NCI-H226 (cell line): ENCODE measurements at places on chromosomes 3 and 15.

DNA sequence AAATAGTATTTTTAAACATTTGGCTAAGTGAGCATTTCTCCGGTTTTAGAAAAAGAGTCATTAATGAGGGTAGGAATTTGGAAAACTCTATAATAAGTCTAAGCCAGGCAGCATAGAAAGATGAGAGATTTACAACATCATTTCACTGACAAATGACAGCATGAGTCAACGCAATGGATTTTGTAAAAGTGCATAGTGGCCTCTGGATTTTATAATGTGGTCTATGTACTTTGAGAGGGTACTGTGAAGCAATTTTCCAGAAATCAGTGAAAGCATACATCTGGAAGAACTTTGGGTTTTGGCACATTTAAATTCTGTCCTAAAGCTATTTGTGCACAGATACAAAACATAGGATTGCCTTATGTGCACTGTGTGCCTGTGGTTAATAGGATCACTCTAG lies 130.8 kb upstream of the CCNL1 start:
- peak; percentile 47 for DNase-seq

GRCh38 chr3:15050405-15051092 lies 14.6 kb downstream of the MRPS25 start:
- no peak for DNase-seq

- no peak for DNase-seq
Measured at GRCh38 chr3:11726146-11726545, 82.4 kb upstream of the VGLL4 start.

GRCh38 chr3:195847055-195847950 lies 35.6 kb upstream of the MUC4 start:
- DNase-seq: peak; percentile 92

DNA sequence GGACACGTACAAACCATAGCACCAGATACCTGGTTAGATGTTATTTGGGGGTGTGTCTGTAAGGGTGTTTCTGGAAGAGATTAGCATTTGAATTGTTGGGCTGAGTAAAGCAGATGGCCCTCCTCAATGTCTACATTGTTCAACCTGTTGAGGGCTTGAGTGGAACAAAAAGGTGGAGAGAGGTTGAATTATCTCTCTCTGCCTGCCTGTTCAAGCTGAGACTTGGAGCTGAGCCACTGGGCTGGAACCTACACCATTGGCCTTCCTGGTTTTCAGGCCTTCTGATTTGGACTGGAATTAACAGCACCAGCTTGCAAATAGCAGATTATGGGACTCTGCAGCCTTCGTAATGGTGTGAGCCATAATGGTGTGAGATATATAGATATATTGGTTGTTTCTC lies 71.3 kb upstream of the CORO2B start:
- DNase-seq: no peak

- no peak for DNase-seq
Measured at GRCh38 chr3:127819086-127819485, 3.2 kb downstream of the MGLL start.

DNA sequence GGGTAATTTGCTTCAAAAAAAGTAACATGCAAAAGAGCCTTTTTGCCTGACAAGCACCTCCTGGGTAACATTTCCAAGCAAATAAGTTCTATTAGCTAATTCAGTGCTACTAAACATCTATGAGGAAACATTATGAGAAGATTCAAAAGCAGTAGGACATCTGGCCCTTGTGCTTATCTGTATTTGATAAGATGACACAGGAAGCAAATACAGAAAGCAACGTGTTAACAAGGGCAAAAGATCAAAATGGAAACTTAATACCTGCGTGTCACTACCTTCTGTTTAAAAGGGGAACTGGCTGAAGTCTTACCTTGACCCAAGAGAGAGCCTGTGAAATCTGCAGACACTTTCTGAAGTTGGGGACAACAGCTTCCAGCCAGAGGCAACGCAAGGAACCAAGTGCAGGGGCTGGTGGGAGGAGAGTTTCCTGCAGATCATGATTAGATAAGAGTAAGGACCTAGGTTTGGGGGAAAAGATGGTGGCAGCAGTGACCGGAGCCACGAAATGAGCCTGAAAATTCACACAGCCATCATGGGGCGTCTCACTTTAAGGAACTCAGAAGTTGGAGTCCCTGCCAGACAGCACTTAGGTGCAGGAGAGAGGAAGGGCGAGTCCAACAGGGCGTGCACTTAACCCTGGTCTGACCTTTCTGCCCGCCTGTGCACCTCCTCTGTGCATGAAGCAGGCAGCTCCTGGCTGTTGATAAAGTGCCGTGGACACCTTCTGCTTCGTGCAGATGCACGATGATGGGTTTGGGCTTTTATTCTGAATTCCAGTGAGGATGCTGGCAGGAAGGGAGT lies 153.6 kb upstream of the BHLHE40 start:
- peak; percentile 22 for DNase-seq

- DNase-seq: no peak
Measured at GRCh38 chr3:134334901-134335280, 39.4 kb downstream of the AMOTL2 start.

DNA sequence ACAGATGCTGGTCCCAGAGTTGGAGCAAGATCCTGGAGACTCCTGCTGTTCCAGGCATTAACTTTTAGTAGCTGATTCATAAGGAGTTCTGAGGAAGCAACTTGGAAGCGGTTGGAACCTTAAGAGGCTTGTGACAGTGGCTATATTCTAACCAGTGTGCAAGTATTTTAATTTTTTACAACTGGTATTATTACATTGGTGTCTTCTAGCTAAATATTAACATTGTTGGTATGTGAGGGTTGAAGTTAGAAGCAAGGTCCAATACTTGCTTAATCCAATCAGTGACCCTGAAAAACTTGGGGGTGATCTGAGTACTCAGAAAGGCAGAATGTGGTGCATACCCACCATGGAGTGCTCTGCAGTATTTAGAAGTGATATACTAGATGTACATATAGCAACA lies 1.5 kb upstream of the OR4F15 start:
- DNase-seq: no peak

GRCh38 chr3:55678546-55679216 lies 191.6 kb upstream of the WNT5A start:
- no peak for DNase-seq

- no peak for DNase-seq
Measured at GRCh38 chr15:41254560-41254959, 23.5 kb downstream of the CHP1 start.

- peak; percentile 67 for DNase-seq
Measured at GRCh38 chr3:43155464-43156121, 49.7 kb upstream of the POMGNT2 start.
